ENCODE measurements at places on chromosomes 1 and 21.

DNA sequence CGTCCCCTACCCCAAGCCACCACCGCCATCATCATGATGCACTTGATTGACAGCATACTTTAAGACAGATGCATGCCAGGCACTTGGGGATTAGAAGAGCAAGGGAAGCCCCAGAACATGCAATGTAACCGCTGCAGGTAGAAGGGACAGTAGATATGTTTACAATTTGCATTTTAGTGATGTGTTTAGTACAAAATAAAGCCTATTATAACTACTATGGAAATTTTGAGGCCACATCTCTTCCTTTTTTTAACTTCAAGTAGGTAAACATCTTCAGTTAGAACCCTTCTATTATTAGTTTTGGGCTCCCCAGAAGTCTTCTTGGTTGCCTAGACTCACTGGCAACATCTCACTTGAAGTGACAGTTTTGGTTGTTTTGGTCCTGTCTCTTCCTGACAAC, 25.3 kb downstream of the CR1L start:
- no peak for DNase-seq

- no peak for DNase-seq
Measured at GRCh38 chr1:94797291-94797690, 22.9 kb upstream of the SLC44A3 start.

DNA sequence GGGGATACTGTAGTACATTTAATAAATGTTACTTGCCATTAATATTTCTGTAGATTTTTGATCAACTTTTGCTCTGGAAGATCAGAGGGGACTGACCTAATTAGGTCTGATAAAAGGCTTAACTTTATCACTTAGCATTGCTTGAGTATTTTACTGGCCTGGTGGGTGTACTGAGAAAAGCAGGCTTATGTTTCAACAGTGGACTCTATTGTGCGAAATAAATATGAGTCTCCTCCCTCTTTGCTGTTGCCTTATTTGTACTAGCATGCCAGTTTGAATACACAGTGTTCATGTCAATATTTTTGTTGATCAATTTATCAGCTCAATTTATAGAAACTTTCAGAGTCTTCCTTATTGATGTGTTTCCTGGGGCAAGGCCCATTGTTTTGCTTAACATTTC, 49.1 kb downstream of the EBNA1BP2 start:
- DNase-seq = no peak

- DNase-seq = no peak
Measured at GRCh38 chr1:203807196-203807595, 11.8 kb downstream of the ZBED6 start.

GRCh38 chr1:51693419-51694155, 76.7 kb downstream of the OSBPL9 start:
- no peak for DNase-seq

DNA sequence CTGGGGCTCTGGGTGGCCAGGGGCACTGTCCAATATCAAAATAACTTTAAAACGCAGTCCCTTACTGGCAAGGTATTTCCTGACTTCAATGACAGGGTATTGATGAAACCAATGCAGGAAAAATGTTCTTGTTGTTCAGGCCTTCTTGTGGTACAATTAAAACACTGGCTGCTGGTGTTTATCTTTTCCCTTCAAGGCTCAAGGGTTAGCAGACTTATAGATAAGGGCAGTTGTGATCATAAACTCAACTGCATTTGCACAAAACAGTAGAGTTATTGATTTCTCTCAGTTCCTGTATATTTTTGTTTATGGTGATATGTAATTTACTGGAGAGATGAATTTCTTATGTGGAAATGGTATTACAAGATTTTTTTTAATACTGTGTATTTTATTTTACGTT, 2.7 kb upstream of the CD84 start:
- no peak for DNase-seq

- DNase-seq = no peak
Measured at GRCh38 chr1:70892930-70893329, 154.7 kb downstream of the PTGER3 start.

DNA sequence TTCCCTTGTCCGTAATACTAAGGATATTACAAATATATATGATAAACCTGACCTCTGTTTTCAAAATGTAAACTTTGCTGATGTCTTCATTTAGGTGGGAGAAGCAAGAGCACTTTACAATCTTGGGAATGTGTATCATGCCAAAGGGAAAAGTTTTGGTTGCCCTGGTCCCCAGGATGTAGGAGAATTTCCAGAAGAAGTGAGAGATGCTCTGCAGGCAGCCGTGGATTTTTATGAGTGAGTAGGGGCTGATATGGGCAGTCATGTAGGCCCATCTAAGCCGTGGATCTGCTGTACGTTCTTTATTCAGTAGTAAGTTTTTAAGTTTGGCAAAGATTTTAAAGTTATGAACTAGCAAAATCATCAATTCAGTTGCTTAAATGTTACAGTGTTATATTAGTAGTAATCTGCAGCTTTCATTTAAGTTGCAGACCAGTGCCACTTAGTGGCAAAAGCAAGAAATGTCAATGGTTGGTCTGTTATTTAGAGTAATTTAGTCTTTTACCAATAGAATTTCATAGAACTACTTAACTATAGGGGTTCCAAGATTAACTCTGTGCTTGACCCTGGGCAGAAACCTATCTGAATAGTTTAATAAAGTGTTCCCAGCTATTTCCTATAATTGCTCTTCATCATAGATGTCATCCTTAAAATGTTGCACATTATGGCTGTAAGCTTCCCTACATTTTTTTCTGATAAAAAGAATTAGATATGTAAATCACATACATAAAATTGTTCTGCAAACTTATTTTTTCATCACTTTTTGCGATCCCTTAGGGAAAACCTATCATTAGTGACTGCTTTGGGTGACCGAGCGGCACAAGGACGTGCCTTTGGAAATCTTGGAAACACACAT, 21.3 kb downstream of the GPSM2 start:
- DNase-seq = no peak
